ENCODE measurements at places on chromosomes 13 and 19. TPM values are rescaled to one million over a fixed set of nuclear protein-coding genes. Genes with fewer than 3 reads are reported as not detected.

- no peaks in the 10 kb centered on the region for H3K27me3 ChIP-seq
- H3K27ac ChIP-seq: no peak overlapping the region
- H3K4me3 ChIP-seq: no peak overlapping the region
- H3K4me1 ChIP-seq: no peaks in the 10 kb centered on the region
Measured at GRCh38 chr13:64332048-64332447, 2898.1 kb downstream of the PCDH9 start.

Gene CAPN12
- total RNA-seq: 14.4 TPM

DNA sequence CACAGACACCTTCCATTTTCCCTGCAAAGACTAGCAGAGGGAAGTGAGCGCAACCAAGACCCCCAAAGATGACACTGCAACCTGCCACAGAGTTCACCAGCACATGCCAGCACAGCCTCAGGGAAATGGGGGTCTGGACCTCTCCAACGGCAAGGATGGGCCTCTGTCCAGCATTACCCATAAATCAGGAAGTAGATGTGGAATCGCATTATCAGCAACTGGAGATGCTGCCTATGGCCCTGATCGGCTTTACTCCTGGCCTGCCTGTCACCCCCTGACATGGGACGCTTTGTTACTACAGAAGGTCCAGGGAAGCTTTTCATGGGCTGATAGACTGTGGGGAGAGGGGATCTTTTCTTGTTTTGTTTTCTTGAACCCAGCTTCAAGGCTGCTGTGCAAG, 41.4 kb upstream of the POU2F2 start:
- no peak overlapping the region for H3K27ac ChIP-seq
- H3K36me3 ChIP-seq: no peaks in the 10 kb centered on the region
- peaks cover 42% of the 10 kb centered on the region for H3K27me3 ChIP-seq
- DNase-seq: no peak

DNA sequence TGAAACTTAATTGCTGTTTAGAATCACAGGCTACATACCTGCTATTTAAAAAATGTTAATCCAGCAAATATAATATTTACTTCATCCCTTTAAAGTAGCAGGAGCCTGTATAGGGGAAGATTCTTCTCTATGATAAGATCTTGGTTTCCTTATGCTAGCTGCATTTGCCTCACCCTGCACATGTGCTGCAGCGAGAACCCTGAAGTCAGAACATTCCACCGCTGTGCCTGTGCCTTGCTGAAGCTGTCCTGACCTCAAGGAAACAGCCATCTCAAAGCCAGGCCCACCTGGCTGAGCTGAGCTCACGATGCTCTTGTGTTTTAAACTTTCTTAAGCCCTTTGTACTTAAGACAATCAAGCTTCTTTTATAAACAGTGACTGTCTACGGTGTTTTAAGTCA, 355.0 kb upstream of the PCDH20 start:
- no peak for DNase-seq
- no peak overlapping the region for H3K27ac ChIP-seq
- H3K27me3 ChIP-seq: no peaks in the 10 kb centered on the region
- H3K4me1 ChIP-seq: no peaks in the 10 kb centered on the region
- H3K36me3 ChIP-seq: no peaks in the 10 kb centered on the region

Gene LRRC63
- total RNA-seq: 0.29 TPM

Gene CERS4
- 65.4 TPM for total RNA-seq

Gene ADGRE3
- total RNA-seq: 17.3 TPM

DNA sequence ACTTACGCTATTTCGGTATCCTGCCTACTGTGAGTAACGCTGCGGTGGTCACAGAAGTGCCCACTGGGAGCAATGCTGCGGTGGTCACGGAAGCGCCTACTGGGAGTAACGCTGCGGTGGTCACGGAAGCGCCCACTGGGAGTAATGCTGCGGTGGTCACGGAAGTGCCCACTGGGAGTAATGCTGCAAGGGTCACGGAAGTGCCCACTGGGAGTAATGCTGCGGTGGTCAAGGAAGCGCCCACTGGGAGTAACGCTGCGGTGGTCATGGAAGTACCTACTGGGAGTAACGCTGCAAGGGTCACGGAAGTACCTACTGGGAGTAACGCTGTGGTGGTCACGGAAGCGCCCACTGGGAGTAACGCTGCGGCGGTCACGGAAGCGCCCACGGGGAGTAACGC, 52.1 kb upstream of the SOX1 start:
- H3K27ac ChIP-seq: no peak overlapping the region
- H3K4me3 ChIP-seq: no peak overlapping the region
- DNase-seq: no peak
- H3K36me3 ChIP-seq: no peaks in the 10 kb centered on the region
- no peaks in the 10 kb centered on the region for H3K4me1 ChIP-seq

Gene ALOX5AP
- total RNA-seq: 195 TPM

Gene ZNF547
- total RNA-seq: 3.3 TPM

- no peaks in the 10 kb centered on the region for H3K36me3 ChIP-seq
- no peaks in the 10 kb centered on the region for H3K27me3 ChIP-seq
- no peak overlapping the region for H3K4me3 ChIP-seq
- H3K27ac ChIP-seq: no peak overlapping the region
- no peak for DNase-seq
Measured at GRCh38 chr13:23758798-23759527, 130.2 kb downstream of the MIPEP start.

DNA sequence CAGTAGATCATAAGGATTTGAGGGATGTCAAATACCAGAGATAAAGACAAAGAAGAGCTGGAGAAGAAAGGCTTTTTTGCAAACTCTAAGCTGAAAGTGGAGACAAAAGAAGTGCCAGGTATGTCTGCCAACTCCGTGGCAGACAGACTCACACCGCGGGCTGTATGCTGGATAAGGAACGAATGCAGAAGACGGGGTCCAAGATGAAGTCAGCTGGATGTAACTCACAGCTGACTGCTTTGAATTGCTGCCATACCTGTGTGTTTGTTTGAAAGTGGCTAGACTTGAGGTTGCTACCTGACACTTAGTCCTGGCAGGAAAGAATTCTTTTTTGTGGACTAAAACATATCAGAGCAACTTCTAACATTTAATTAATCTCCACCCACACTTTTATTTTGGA, 398.8 kb downstream of the DLEU7 start:
- no peak overlapping the region for H3K27ac ChIP-seq
- no peaks in the 10 kb centered on the region for H3K27me3 ChIP-seq
- H3K4me3 ChIP-seq: no peak overlapping the region
- H3K4me1 ChIP-seq: no peaks in the 10 kb centered on the region

- no peaks in the 10 kb centered on the region for H3K27me3 ChIP-seq
- DNase-seq: no peak
- no peaks in the 10 kb centered on the region for H3K4me1 ChIP-seq
- no peak overlapping the region for H3K4me3 ChIP-seq
- no peaks in the 10 kb centered on the region for H3K36me3 ChIP-seq
- no peak overlapping the region for H3K27ac ChIP-seq
Measured at GRCh38 chr13:43608400-43609137, 178.2 kb downstream of the ENOX1 start.

DNA sequence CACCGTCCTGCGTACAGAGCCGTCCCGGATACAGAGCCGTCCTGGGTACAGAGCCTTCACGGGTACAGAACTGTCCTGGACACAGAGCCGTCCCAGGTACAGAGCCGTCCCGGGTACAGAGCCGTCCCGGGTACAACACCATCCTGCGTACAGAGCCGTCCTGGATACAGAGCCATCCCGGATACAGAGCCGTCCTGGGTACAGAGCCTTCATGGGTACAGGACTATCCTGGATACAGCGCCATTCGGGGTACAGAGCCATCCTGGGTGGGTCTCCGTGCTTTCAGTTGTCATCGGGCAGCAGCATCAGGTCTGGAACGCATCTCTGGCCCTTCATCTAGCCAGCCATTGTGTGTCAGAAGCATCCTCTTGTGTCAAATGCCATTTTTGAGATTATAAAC, 222.3 kb upstream of the SOX1 start:
- H3K27me3 ChIP-seq: peaks cover 17% of the 10 kb centered on the region
- no peak for DNase-seq
- no peaks in the 10 kb centered on the region for H3K36me3 ChIP-seq
- H3K27ac ChIP-seq: no peak overlapping the region
- H3K4me1 ChIP-seq: no peaks in the 10 kb centered on the region

GRCh38 chr19:5091018-5091683, 122.2 kb downstream of the KDM4B start:
- H3K4me1 ChIP-seq: no peaks in the 10 kb centered on the region
- H3K27ac ChIP-seq: peak overlapping the region; percentile 2

Gene PSG5
- not detected for total RNA-seq

GRCh38 chr13:63124863-63125262, 1709.2 kb upstream of the PCDH20 start:
- H3K27ac ChIP-seq: no peak overlapping the region
- no peaks in the 10 kb centered on the region for H3K36me3 ChIP-seq
- DNase-seq: no peak

GRCh38 chr19:15696654-15697194, 23.8 kb downstream of the CYP4F12 start:
- H3K27ac ChIP-seq: no peak overlapping the region
- H3K36me3 ChIP-seq: no peaks in the 10 kb centered on the region
- no peaks in the 10 kb centered on the region for H3K27me3 ChIP-seq
- DNase-seq: no peak
- H3K4me1 ChIP-seq: no peaks in the 10 kb centered on the region

Gene CCDC70
- total RNA-seq: not detected

GRCh38 chr13:45768656-45769479, 66.7 kb downstream of the CBY2 start:
- H3K4me3 ChIP-seq: no peak overlapping the region
- H3K4me1 ChIP-seq: no peaks in the 10 kb centered on the region
- DNase-seq: no peak

DNA sequence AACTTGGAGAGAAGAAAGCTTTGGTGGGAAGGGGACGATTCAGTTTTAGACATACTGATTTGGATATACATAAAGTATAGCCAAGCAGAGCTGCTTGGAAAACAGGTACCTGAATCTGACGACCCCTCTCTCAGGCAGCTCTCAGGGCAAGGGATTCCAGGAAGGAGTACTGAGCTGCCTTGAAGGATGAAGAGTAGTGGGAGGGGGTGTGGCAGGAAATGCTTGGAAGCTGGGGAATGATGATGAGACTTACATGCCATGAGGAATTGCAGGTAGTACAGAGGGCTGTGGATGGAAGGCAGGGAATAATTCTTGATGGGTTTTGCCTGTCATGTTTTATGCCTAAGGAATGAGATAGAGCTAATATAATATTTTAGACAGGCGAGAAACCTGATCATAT, 38.7 kb downstream of the HTR2A start:
- H3K27me3 ChIP-seq: no peaks in the 10 kb centered on the region
- no peaks in the 10 kb centered on the region for H3K4me1 ChIP-seq
- no peak overlapping the region for H3K4me3 ChIP-seq
- DNase-seq: no peak
- no peaks in the 10 kb centered on the region for H3K36me3 ChIP-seq

Gene OR7D2
- total RNA-seq: 0.52 TPM

Gene SLC1A6
- total RNA-seq: not detected

Gene ZNF225
- total RNA-seq: 5.8 TPM

DNA sequence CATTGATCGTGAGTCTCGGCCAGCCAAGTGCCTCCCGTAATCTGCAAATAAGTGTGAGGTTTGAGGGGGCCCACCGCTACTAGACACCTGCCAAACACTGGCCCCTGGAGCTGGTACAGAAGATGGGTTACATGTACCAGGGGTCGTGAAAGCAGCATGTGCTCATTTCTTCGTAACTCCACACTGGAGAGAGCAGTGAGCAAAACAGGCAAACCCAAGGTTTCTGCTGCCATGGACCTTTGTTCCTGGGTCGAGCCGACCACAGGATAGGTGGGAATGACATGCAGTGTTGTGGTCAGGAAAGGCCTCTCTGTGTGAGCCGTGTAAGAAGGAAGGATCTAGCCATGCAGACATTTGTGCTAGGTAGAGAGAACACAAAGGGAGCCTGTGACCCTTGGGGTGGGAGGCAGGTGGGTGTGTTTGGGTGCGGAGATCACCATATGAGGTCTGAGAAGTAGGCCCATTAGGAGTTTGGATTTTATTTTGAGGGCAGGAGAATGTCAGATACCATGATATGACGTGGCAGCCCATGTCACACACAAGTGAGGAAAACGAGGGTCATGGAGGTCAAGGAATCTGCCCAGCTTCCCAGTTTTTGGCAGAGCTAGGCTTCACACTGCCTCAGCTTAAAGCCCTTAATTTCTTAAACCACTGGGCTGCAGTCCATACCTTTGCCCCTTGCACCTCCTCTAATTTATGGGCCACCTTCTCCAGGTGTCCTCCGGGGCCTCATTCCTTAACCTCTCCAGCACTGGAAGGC, 919 bp downstream of the GTF3A start:
- no peak for DNase-seq
- H3K4me3 ChIP-seq: peak overlapping the region; percentile 81
- H3K36me3 ChIP-seq: peaks cover 28% of the 10 kb centered on the region
- peaks cover 39% of the 10 kb centered on the region for H3K4me1 ChIP-seq
- peak overlapping the region; percentile 95 for H3K27ac ChIP-seq
- no peaks in the 10 kb centered on the region for H3K27me3 ChIP-seq

Gene FFAR3
- total RNA-seq: not detected

GRCh38 chr13:104779311-104779993, 1713.2 kb upstream of the SLC10A2 start:
- H3K36me3 ChIP-seq: no peaks in the 10 kb centered on the region
- H3K27me3 ChIP-seq: no peaks in the 10 kb centered on the region
- H3K4me3 ChIP-seq: no peak overlapping the region
- no peaks in the 10 kb centered on the region for H3K4me1 ChIP-seq

DNA sequence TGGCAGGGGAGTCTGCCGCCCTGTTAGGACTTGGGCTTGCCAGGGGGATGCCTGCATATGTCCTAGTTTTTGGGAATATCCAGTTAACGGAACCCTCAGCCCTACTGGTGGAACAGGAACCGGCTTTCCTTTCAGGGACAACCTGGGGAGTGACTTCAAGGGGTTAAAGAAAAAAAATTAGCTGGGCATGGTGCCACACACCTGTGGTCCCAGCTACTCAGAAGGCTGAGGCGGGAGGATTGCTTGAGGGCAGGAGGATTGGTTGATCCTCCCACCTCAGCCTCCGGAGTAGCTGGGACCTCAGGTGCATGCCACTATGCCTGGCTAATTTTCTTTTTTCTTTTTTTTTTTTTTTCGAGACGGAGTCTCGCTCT, 22.5 kb downstream of the LDLR start:
- DNase-seq: no peak
- H3K4me3 ChIP-seq: no peak overlapping the region
- H3K4me1 ChIP-seq: no peaks in the 10 kb centered on the region
- H3K36me3 ChIP-seq: peaks cover 97% of the 10 kb centered on the region
- H3K27me3 ChIP-seq: no peaks in the 10 kb centered on the region

DNA sequence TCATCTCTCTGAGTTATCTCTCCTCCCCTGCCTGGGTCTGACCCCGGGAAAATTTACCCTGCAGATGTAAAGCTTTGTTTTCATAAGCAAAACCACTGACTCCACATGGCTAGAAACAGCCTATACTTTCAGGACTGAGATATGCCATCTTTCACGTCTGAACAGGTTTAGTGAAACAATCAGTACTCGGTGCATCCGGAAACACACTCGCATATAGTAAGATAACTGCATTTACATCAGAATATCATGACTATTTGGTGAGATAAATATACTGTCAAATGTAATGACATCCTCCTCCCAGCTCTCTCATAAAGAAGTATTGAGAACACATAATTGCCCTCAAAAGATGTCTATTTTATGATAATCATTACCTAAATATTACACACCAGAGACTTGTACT, 172.8 kb downstream of the EFNB2 start:
- no peaks in the 10 kb centered on the region for H3K4me1 ChIP-seq
- H3K27me3 ChIP-seq: no peaks in the 10 kb centered on the region
- no peaks in the 10 kb centered on the region for H3K36me3 ChIP-seq
- no peak overlapping the region for H3K27ac ChIP-seq
- DNase-seq: no peak
